ENCODE measurements at places on chromosomes 4 and X. TPM values are rescaled to one million over a fixed set of nuclear protein-coding genes. Genes with fewer than 3 reads are reported as not detected.

DNA sequence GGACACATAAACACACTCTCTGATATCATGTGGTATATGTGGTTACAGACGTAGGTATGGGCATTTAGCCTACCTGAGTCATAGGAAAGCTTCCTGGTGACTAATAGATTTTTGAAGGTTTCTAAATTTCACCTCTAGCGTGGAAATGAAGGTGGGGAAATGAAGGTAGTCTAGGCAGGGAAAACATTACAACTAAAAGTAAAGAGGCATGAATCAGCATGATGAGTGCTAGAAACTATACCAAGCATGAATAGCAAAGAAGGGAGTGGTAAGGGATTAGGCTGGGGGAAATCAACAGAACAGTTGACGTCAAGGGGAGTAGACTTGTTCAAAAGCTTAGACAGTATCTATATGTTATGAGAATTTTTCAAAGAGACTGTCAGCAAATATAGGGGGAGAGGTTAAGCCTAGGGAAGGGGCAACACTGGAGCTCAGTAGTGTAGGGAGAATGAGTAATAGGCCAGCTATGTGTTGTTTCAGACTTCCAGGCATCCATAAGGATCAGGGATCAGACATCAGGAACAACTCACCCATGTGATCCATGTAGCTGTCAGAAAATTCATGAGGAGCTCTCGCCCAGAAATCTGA, 279.3 kb upstream of the DIPK2B start:
- DNase-seq = no peak

DNA sequence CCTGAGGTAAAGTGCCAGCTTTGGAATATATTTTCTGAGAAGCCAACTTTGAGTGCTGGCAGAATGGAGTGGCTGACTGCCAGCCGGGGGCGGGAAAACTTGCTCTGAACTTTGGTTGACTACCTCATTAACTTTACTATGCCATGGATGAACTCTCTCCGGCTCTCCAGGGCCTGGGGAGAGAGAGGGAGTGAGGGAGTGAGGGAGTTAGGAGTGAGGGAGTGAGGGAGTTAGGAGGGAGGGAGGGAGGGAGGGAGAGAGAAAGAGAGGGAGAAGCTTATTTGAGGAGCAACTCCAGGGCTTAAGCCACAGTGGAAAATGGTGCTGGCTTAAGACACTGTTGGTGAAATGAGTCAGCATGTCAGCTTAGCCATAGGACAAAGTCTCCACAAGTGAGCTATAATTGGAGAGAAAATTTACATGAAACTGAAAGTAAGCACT, 280.9 kb upstream of the RPS6KA3 start:
- no peak for DNase-seq

DNA sequence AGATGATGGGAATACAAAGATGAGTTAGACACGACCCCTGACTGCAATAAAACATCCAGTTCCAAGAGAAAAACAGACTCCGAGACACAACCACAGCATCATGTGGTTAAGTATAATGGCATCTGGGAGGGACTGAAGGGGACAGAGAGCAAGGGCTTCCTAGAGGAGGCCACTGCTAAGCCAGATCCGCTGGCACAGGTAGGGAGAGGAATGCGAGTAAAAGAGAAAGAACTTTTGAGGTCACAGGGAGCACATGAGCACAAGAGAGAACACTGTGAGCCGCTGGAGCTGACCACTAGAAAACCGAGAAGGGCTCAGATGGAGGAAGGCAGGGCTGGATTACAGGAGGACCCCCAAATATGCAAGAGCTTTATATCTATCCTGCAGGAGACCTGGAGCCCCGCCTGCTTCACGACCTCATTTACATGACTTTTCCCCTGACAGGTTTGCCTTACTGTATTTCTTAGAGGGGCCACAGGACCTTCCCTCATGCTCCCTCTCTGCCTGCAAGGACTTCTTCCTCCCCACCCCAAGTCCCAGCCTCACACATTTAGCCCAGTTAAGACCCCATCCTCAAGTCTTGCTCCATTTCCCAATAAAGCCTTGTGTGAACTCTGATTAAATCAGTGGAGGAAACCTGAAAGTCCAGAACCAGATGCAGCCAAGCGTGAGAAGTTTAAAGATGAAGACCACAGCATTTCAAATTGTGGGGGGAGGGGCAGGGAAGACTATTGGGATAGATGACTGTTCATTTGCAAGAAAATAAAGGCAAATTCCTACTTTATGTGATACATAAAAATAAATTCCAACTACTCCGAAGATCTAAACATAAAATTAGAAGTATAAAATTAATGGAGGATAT, 29.6 kb downstream of the MFAP3L start:
- DNase-seq = no peak

RPL9 gene
- 1,080 TPM for total RNA-seq

TMPRSS11F gene
- not detected for total RNA-seq

ASB11 gene
- 61.6 TPM for total RNA-seq

DNA sequence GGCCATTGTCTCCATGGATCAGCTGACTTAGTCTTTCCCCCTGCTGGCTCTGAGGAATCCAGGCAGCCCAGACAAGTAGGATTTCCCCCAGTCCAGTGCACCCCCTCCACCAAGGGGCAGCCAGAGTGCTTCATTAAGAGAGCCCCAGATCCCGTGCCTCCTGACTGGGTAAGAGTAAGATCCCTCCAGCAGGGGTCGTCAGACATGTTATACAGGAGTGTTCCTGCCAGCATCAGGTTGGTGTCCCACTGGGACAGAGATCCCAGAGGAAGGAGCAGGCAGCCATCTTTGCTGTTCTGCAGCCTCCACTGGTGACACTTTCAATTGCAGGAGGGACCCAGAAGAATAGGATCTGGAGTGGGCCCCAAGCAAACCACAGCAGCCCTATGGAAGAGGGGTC, 29.0 kb upstream of the INPP4B start:
- DNase-seq = no peak

GRCh38 chr4:30838331-30838730, 118.2 kb downstream of the PCDH7 start:
- no peak for DNase-seq

- DNase-seq = no peak
Measured at GRCh38 chrX:154074199-154074598, 23.3 kb downstream of the MECP2 start.

- DNase-seq = no peak
Measured at GRCh38 chrX:74606342-74606741, 8.1 kb downstream of the RLIM start.

DCX gene
- not detected for total RNA-seq

BMX gene
- 16.8 TPM for total RNA-seq

TASL gene
- 0.55 TPM for total RNA-seq

DNA sequence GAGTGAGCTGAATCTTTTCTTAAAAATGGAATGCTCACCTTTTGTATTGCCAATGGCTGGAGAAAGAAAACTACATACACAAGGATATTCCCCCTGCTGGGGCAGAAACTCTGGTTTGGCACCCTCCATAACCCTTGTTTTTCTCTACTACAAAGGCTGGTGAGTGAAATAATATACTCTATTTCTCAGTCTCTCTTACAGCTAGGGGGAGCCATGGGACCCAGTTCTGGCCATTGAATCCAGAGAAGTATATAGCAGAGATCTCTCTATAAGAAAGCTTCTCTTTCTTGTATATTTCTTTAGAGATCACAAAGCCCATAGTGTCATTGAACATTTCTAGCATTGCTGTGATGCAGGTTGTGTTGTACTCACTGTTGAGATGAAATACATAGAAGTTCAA, 49.8 kb downstream of the SMPX start:
- DNase-seq = no peak

Data from left cardiac atrium (tissue), 4 donors.